ENCODE measurements at places on chromosomes 16 and 17.

DNA sequence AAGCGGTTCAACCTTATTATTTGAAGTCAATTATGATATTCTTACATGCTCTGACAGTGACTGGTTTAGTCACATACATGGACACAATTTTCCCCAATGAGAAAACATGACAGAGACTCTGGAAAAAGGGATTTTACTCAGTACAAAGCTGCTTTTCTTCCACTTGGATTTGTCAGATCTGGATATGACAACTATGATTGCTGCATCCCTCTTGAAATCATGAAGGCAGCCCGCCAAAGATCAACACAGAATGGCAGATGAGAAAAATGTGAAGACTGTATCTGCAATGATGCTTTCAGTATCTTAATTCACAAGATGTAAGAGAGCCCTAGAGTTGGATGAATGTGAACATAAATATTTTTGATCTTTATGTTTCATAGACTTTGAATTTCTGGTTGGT, 439.6 kb downstream of the CDH8 start:
- no peak for DNase-seq

- no peak for DNase-seq
Observed at GRCh38 chr17:50165466-50165865, 339 bp upstream of the SGCA start.

DNA sequence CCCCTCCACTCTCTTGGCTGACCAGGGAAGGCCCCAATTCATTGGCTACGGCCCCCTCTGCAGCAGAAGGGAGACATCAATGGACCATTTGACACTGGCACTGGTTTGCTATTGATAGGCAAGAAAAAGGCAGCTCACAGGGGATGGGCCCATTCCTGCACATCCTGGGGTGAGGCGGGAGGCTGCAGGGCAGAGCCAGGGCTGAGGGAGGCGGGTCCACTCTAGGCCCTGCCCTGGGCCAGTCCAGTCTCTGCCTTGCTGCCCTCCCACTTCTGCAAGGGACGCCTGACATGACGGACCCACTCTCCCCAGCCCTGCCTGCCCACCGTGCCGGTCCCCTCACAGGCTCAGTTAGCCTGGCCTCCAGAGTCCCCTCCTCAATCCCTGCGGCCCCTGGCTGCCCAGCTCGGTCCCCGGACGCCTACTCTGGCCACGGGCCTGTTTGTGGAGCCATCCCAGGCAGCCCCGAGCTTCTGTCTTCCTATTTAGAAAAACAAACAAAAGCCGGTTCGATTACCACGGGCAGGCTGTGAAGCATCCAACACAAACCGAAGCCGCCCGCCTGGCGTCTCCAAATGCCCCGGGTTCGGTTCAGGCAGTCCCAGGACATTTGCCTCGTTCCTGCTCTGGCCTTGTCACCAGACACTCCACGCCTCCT, 160.7 kb downstream of the IRX5 start:
- DNase-seq = no peak

DNA sequence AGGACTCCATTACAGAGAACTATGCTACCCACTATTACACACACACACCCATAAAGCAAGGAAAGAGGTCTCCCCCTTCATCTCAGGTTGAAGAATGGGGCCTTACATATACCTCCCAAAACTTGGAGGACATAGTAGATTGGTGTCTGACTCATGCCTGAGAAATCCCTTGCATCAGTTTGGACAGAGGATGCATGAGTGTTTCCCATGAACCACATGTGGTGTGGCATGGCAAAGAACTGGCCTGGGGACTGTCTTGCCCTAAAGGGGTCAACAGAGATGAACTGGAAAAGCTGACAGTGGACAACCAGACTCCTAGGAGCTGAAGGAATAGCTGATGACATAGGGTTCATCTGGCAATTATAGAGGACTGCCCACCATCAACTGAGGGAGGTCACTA, 54.0 kb downstream of the DYNLRB2 start:
- DNase-seq = no peak
